RWPE2 (cell line): ENCODE measurements at places on chromosomes 4 and X.
A peak's percentile ranks its signal among the peaks of the same experiment; 100 is the strongest.

- DNase-seq, result no peak
- H3K4me3 ChIP-seq, result no peak overlapping the region
- no peaks in the 10 kb centered on the region for H3K27me3 ChIP-seq
- no peak overlapping the region for H3K27ac ChIP-seq
Measured at GRCh38 chr4:39256436-39256835, 74.1 kb downstream of the WDR19 start.

- H3K4me1 ChIP-seq, result peaks cover 6% of the 10 kb centered on the region
- no peak for DNase-seq
- no peak overlapping the region for H3K4me3 ChIP-seq
- H3K27me3 ChIP-seq, result no peaks in the 10 kb centered on the region
- H3K36me3 ChIP-seq, result no peaks in the 10 kb centered on the region
Measured at GRCh38 chr4:52102587-52102986, 51.5 kb downstream of the SPATA18 start.

DNA sequence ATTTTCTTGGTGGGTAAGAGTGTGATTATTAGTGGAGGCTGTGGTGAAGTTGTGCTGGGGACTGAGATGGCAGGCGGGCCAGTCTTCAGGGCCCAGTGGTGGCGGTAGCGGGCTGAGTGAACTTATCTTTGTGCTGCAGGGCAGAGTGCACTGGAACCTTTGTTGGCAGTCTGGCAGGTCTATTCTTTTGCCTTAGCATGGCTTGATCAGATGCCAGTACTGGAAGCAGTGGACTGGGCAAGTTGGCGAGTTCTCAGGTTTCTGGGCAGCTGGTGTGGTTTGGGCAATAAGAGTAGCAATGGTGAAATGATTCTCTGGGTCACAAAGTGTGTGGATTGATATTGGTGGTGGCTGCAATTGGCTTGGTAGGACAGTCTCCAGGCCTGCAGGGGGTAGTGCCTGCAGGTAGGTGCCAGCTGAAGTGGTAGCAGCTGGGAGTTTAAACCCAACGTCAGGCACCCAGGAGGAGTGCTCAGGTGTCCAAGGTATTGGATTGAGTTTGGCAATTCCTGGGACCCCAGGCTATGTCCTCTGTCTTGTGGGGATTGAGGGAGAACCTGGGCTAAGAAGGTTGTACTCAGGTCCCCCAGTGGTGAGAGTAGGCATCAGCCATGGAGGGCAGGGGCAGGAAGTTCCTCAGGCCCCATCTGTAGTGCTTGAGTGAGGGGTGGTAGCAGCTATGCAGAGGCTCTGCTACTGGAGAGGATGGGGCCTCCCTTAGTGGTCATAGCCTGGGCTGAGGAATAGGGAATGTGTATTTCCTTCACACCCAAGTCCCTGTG lies 34.9 kb upstream of the SLC25A14 start:
- H3K36me3 ChIP-seq, result no peaks in the 10 kb centered on the region
- no peak overlapping the region for H3K27ac ChIP-seq
- no peaks in the 10 kb centered on the region for H3K27me3 ChIP-seq
- no peak overlapping the region for H3K4me3 ChIP-seq

- H3K36me3 ChIP-seq, result no peaks in the 10 kb centered on the region
- peaks cover 17% of the 10 kb centered on the region for H3K4me1 ChIP-seq
- no peak overlapping the region for H3K4me3 ChIP-seq
- H3K27me3 ChIP-seq, result no peaks in the 10 kb centered on the region
- H3K27ac ChIP-seq, result no peak overlapping the region
- no peak for DNase-seq
Measured at GRCh38 chr4:26217961-26218676, 102.7 kb upstream of the RBPJ start.

- H3K4me3 ChIP-seq, result no peak overlapping the region
- H3K4me1 ChIP-seq, result no peaks in the 10 kb centered on the region
- no peaks in the 10 kb centered on the region for H3K27me3 ChIP-seq
- no peak overlapping the region for H3K27ac ChIP-seq
Measured at GRCh38 chr4:109873791-109874514, 26.0 kb downstream of the LRIT3 start.

DNA sequence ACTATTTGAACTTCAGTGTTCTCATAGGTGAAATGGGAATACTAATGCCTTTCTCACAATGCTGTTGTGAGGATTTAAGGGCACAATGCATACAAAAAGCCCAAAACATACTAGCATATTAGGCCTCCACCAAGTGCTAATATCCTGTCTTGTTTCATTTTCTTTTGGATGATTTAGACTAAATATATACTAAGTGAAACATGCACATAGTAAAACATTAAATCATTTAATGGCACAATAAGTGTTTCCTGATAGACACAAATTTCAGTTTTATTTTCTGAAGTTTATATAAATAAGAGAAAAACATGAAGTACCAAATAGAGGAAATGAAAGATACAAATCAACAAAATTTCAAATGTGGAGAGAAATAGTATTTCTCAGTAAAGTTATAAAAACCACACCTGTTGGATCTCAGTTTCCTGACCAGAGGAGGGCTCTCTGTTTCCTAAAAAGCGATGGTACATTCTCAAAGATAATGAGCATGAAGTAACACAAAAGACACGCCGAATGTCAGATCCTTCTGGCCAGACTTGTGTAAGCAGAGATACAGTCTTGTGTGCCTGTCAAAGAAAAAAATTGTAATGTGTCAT lies 25.1 kb downstream of the DDX60 start:
- H3K4me3 ChIP-seq, result no peak overlapping the region
- no peak for DNase-seq
- H3K36me3 ChIP-seq, result peaks cover 3% of the 10 kb centered on the region
- H3K27ac ChIP-seq, result no peak overlapping the region

DNA sequence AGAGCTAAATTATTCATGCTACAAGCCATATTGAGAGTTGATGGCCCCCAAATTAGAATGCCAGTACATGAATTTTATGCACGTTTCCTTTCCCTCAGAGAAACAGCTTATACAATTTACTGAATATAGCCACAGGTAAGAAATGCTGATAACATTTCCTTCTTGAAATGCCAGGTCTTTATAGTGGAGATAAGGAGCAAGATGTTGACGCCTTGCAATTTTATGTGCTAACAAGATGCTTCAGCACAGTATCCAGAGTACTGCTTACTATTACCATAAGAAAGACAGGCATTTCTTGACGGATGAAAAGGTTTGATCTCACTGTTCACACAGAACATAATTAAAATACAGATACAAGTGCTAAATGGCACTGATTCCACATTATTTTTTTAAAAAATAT lies 223.2 kb upstream of the CTSO start:
- H3K27ac ChIP-seq, result no peak overlapping the region
- H3K36me3 ChIP-seq, result no peaks in the 10 kb centered on the region

GRCh38 chr4:82748810-82749470 lies 49.7 kb downstream of the SCD5 start:
- H3K4me3 ChIP-seq, result no peak overlapping the region
- peaks cover 14% of the 10 kb centered on the region for H3K4me1 ChIP-seq
- no peak for DNase-seq
- no peak overlapping the region for H3K27ac ChIP-seq
- H3K36me3 ChIP-seq, result no peaks in the 10 kb centered on the region

- no peak for DNase-seq
Measured at GRCh38 chr4:124030147-124030546, 633.6 kb downstream of the SPRY1 start.

DNA sequence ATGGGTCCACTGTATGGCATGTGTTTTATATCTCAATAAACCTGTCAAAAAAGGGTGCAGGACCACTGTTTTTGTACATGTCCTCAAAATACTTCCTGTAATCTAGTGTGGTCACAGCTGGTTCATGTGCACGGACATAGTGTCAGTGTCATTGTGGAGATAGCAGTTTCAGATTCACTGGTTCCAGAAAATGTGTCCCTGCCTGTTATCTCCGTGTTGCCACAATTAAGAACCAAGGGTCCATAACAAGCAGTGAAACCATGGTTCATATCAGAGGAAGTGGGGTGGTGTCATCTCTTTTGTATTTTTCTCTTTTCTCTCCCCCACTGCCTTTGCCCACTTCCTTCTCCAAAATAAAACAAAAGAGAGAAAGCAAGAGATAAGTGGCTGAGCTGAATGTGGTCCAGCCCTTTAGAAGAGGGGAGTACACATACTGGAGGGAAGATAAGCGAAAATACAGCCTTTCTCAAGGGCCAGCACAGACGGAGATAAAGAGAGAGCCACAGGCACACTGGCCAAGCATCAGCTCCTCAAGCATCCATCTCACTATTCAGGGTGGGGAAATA lies 51.2 kb downstream of the TBL1X start:
- H3K4me3 ChIP-seq, result no peak overlapping the region
- no peak for DNase-seq
- no peak overlapping the region for H3K27ac ChIP-seq
- H3K4me1 ChIP-seq, result no peaks in the 10 kb centered on the region
- no peaks in the 10 kb centered on the region for H3K36me3 ChIP-seq

- peaks cover 72% of the 10 kb centered on the region for H3K36me3 ChIP-seq
- no peak overlapping the region for H3K4me3 ChIP-seq
- H3K27me3 ChIP-seq, result no peaks in the 10 kb centered on the region
- no peaks in the 10 kb centered on the region for H3K4me1 ChIP-seq
Measured at GRCh38 chr4:7766661-7767345, 172.9 kb downstream of the AFAP1 start.

DNA sequence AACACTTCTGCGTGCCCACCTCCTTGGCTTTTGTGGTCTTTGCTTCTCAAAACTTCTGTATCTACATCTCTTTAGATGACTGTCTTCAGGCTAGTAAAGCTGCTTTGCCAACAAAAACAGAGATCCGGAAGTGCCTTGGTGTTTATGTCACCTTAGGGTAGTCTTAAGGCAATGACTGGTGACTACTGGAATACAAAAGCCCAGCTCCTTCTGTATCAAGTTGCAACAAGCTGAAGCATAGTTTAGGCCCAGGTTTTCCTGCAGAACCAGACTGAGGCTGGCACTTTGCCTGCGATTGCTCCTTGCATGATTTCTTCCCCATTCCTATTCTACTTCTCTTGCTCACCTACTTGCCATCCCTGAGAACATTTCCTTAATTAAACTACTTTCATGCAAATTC lies 333.8 kb downstream of the DMD start:
- no peaks in the 10 kb centered on the region for H3K27me3 ChIP-seq
- DNase-seq, result peak; percentile 64
- H3K36me3 ChIP-seq, result no peaks in the 10 kb centered on the region
- H3K4me3 ChIP-seq, result no peak overlapping the region

DNA sequence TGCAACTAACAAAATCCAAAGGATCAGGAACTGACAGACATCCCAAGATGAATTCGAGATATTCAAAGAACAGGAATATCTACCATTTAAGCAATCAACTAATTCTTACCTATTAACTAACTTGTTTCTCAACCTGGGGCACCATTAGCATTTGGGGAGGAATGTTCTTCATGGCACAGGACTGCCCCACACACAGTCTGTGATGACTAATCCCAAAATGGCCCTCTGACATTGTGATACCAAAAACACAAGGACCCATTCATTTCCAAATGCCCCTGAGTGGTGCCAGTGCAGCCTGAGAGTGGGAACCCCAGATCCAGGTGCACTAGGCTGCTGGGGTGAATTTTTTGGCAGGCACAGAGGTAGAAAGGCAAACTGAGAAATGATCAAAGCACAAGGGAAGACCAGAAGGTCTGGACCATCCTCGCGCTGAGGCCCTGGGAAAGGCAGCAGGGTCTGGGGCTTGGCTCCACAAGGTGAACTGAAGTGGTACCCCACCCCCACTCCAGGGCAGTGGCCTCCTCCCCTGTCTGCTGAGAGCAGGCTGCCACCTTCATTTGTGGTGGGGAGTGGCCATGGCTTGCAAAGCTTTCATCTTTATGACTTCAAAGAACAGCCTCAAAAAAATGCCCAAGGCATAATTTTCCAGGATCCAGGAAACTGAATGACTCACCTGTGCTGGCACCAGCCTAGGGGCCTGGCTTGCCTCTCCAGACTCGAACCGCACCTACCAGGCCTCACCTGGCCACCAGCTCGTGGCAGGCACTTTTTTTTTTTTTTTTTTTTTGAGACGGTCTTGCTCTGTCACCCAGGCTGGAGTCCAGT lies 122.4 kb downstream of the BCOR start:
- H3K4me1 ChIP-seq, result peaks cover 13% of the 10 kb centered on the region
- H3K36me3 ChIP-seq, result no peaks in the 10 kb centered on the region
- peak overlapping the region; percentile 14 for H3K27ac ChIP-seq
- DNase-seq, result peak; percentile 76
- H3K27me3 ChIP-seq, result no peaks in the 10 kb centered on the region

DNA sequence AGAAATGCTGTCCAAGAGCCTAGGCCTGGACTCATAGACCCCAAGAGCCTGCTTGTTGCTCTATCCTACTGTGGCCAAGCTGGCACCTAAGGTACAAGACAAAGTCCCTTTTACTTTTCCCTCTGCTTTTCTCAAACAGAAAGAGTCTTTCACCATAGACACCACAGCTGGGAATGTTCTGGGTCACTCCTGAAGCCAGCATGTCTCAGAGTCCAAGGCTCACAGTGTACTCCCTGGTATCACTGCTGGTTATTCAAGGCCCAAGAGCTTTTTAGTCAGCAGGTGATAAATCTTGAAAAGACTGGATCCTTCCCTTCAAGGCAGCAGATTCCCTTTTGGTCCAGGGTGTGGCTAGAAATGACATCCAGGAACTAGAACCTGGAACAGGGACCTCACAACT lies 328.8 kb downstream of the IQCM start:
- H3K4me1 ChIP-seq, result no peaks in the 10 kb centered on the region
- no peak overlapping the region for H3K27ac ChIP-seq
- DNase-seq, result no peak
- H3K36me3 ChIP-seq, result no peaks in the 10 kb centered on the region
- H3K27me3 ChIP-seq, result no peaks in the 10 kb centered on the region

GRCh38 chr4:15890246-15890829 lies 48.2 kb downstream of the FGFBP1 start:
- H3K4me3 ChIP-seq, result no peak overlapping the region
- H3K36me3 ChIP-seq, result no peaks in the 10 kb centered on the region
- H3K27ac ChIP-seq, result no peak overlapping the region
- no peaks in the 10 kb centered on the region for H3K27me3 ChIP-seq
- no peak for DNase-seq

DNA sequence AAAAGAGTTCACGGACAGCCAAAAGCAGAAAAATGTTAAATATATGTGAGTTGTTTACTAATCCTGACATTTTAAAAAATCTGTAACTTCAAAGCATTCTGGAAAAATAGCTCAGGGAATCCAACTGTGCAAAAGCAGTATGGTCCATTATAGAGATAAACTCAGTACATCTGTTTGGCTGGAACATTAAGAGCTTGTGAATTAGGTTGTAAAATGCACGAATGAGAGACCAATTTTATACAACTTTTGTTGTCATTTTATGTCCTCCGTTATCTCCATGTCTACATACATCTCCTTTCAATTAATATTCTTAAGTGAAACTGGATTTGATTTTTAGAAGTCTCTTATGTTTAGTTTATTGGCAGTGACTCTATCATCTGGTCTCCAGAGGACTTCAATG lies 367.0 kb upstream of the ATOH1 start:
- H3K4me1 ChIP-seq, result no peaks in the 10 kb centered on the region
- no peaks in the 10 kb centered on the region for H3K27me3 ChIP-seq
- H3K27ac ChIP-seq, result no peak overlapping the region
- DNase-seq, result no peak

DNA sequence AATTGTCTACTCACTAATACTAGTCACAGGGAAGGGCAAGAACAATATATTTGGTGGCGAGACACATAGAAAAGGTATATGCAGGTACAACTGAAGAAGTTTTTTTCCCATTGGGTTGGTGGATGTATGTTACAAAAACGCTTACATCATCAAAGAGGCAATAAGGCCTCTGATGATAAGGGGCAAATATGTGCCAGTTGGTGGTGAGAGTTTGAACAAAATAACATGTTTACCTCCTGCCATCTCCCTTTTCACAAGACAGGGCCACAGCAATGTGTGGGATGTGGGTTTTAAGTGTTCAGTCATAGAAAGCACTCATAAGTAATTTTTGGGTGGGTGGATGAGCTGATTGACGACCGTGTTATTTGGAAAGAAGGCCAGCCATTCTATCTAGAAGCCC lies 41.7 kb downstream of the PAGE2 start:
- DNase-seq, result no peak
- no peaks in the 10 kb centered on the region for H3K36me3 ChIP-seq
- no peak overlapping the region for H3K27ac ChIP-seq
- no peaks in the 10 kb centered on the region for H3K27me3 ChIP-seq
- no peak overlapping the region for H3K4me3 ChIP-seq
